NCI-H82 (cell line): ENCODE measurements at places on chromosomes 13 and 19.

DNA sequence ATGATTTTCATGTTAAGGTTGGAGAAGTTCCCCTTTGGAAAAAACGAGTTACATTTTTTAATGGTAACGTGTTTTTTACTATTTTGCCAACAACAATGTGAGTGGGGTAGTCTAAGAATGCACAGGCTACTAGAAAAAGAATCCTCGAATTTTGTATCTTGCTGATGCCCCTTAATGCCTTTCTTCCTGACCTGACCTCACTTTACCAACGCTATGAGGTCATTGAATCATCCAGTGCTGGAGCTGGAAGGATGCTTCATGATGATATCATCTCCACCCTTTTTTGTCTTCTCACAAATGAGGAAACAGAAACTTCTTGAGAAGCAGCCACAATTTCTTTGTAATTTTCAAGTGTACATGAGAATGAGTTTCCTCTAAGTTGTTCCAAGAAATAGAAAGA is 8.2 kb upstream of the UBL3 start:
- no peak for DNase-seq

- no peak for DNase-seq
Measured at GRCh38 chr19:30163663-30164062, 208.5 kb upstream of the ZNF536 start.

DNA sequence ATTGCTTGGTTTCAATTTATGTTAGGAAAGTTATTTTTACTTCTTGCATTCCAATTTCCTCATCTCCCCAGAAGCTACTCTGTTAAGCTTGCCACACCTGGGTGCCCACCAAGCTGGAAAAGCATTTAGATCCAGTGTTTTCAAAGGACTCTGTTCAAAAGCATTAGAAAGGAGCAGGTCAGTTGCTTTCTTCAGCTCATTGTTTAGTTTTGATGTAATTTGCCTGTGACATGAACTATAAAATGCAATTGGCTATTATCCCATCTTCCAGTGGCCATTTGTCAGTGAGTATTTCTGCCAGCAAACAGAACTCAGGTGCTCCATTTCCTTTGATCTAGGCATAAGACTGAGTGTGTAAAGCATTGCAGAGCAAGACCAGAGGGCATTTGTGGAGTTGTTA is 46.7 kb upstream of the RNF113B start:
- no peak for DNase-seq

- DNase-seq: peak; percentile 63
Measured at GRCh38 chr13:104318121-104318520, 1251.9 kb upstream of the SLC10A2 start.

DNA sequence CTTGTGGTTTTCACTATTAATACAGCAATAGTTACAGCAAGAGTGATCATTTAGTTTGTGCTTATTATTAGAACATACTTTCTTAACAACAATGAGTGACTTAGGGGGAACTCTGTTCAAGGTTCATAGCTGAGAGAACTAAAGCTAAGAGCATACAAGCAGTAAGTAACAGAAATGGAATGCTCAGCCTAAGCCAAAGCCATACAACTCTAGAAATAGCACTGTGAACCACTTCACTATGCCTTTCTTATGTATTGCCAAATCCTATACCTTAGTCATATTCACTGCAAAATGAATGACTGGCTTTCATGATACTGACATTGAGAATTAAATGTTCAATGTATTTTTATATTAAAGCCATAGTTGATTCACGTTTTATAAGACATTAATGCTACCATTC is 599.7 kb upstream of the SLITRK1 start:
- DNase-seq: no peak

- no peak for DNase-seq
Measured at GRCh38 chr13:32033744-32034143, 2.2 kb downstream of the FRY start.

- DNase-seq: no peak
Measured at GRCh38 chr13:44697058-44697457, 120.9 kb upstream of the TSC22D1 start.

GRCh38 chr13:48299591-48299990 is 4.0 kb upstream of the RB1 start:
- DNase-seq: no peak

GRCh38 chr19:13790354-13790753 is 4.9 kb upstream of the ZSWIM4 start:
- DNase-seq: no peak

GRCh38 chr13:110062777-110063442 is 244.0 kb downstream of the COL4A1 start:
- peak; percentile 41 for DNase-seq

DNA sequence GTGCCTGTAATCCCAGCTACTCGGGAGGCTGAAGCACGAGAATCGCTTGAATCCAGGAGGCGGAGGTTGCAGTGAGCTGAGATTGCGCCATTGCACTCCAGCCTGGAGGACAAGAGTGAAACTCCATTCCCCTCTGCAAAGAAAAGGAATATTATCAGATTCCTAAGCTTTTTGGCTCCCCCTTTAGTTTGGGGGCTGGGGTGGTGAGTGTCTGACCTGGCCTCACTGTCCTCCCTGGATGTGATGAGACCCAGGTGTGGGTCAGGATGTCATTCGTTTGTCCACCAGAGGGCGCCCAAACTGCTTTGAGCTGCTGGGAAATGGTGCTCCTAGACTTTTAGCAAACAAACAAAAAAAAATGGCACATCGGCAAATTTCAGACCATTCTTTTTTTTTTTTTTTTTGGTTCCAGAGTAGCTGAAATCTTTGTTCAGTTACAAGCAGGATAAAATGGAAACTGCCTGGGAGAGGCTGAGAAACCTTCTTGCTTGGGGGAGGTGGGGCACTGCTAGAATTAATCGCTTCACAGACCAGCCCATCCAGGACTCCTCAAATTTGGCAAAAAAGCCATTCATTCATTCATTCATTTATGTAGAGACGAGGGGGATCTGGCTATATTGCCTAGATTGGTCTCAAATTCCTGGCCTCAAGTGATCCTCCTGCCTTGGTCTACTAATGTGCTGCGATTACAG is 29.4 kb downstream of the SPC24 start:
- DNase-seq: peak; percentile 66

- DNase-seq: no peak
Measured at GRCh38 chr19:54905803-54906511, at the start of gene NCR1. TSS of gene NCR1 (plus strand) at chr19:54906148. CDS start at chr19:54906188, 40 bp downstream.

GRCh38 chr19:4012092-4012974 is 4.8 kb downstream of the PIAS4 start:
- no peak for DNase-seq

GRCh38 chr19:36060430-36060829 is 5.7 kb downstream of the WDR62 start:
- DNase-seq: peak; percentile 62

- no peak for DNase-seq
Measured at GRCh38 chr19:38933544-38933943, 2.8 kb downstream of the MRPS12 start.

DNA sequence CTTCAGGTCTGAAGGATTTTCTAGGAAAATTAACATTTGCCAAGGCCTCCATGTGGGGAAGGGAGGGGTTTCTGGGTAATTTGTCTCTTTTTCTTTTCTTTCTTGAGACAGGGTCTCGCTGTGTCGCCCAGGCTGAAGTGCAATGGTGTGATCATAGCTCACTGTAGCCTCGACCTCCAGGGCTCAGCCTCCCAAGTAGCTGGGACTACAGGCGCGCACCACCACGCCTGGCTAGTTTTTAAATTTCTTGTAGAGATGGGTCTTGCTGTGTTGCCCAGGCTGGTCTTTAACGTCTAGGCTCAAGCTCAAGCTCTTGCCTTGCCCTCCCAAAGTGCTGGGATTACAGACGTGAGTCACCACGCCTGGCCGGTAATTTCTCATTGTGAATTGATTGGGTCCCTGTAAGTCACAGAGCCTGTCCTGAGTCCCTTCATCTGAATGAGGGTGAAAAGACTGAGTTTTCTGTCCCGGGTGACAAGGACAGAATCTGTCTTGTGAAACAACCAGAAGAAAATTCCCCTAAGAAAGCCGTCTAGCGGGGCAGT is 10.0 kb upstream of the SPC24 start:
- DNase-seq: no peak

DNA sequence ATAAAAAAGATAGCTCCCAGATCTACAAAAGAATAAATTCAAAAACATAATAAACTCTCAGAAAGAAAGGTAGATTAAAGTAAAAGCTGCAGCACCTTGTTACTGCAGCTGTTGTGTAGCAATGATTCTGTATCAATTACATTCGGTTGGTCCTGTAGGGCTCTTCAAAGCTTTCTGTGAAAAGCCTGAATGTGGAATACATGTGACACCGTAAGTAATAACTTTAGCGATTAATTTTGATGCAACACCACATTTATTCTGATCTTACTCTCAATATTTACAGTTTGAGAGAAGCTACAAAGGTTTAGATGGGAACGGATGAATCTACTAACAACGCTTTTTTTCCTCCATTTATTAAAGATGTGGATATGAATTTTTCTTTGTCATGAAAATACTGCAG is 279.2 kb downstream of the DACH1 start:
- DNase-seq: peak; percentile 15

- DNase-seq: no peak
Measured at GRCh38 chr13:50451609-50452008, 391.9 kb downstream of the DLEU7 start.

- no peak for DNase-seq
Measured at GRCh38 chr13:30572859-30573275, 44.9 kb upstream of the USPL1 start.

- no peak for DNase-seq
Measured at GRCh38 chr19:34468409-34468808, 13.1 kb upstream of the WTIP start.

- no peak for DNase-seq
Measured at GRCh38 chr19:5045029-5045428, 76.1 kb downstream of the KDM4B start.

- DNase-seq: no peak
Measured at GRCh38 chr13:34939771-34940170, 2.3 kb upstream of the NBEA start.

DNA sequence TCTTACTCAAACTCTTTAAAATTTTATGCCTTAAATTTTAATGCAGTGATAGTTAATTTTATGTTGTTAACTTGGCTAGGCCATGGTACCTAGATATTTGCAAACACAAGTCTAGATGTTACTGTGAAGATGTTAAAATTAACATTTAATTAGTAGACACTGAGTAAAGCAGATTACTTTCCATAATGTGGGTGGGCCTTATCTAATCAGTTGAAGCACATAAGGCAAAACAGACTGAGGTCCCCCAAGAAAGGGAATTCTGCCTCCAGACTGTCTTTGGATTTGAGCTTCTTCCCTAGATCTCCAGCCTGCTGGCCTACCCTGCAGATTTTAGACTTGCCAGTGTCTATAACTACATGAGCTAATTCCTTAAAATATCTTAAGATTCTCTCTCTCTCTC is 294.0 kb downstream of the ENOX1 start:
- no peak for DNase-seq

- no peak for DNase-seq
Measured at GRCh38 chr13:24687611-24688010, 7.4 kb downstream of the ATP12A start.

GRCh38 chr13:114043421-114044053 is 69.7 kb upstream of the C13orf46 start:
- peak; percentile 98 for DNase-seq

GRCh38 chr13:103006641-103007426 is 59.4 kb downstream of the SLC10A2 start:
- no peak for DNase-seq
